Stimulated activated CD8-positive, alpha-beta memory T cell treated with anti-CD3 and anti-CD28 coated beads, Interleukin-7, amount 100 ng/mL, for 1 hour (primary cell): ENCODE measurements at places on chromosomes 3 and 15.

DNA sequence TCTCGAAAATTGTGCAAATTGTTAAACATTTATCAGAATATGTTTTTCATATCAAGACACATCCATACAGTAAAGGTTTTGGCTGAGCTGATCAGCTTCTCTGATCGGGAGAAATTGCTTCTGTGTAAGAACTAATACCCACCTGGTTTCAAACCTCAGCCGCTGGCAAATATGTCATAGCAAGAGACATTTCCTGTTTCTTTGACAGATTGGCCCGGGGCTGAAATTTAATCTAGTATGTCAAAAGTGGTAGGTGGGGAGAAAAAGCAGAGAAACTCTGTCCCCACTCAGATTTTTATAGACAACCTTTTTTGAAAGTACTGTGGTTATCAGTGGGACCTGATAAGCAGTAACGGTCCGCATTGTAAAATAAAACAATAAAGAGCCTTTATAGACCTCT is 88.8 kb upstream of the SLC24A5 start:
- no peak for DNase-seq

- no peak for DNase-seq
These were observed 774.3 kb upstream of the NR2F2 start for GRCh38 chr15:95556225-95556624.

DNA sequence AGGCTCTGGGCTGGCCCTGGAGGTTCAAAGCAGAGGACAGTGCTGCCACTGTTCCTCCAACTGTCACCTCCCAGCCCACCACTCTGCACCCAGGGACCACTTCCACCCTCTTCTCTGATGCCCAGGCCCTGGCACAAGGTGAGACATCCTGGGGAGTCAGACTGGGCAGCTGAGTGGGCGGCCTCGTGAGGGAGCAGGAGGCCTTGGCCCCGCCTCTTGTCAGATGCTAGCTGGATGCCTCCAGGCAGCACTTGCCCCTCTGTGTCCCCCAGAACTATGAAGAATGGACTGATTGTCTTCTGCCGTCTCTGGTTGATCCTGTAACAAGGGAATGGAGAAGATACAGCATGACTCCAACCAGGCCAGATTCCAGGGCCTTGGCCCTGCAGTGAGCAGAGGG is 191.0 kb upstream of the LINGO1 start:
- no peak for DNase-seq

- no peak for DNase-seq
These were observed 4.5 kb downstream of the MYO9A start for GRCh38 chr15:72113347-72114031.

GRCh38 chr15:89412905-89413411 is 78.3 kb upstream of the POLG start:
- DNase-seq = no peak

GRCh38 chr15:42171122-42171521 is 14.7 kb upstream of the PLA2G4F start:
- no peak for DNase-seq

- no peak for DNase-seq
These were observed 8.3 kb downstream of the BMF start for GRCh38 chr15:40100123-40100946.

DNA sequence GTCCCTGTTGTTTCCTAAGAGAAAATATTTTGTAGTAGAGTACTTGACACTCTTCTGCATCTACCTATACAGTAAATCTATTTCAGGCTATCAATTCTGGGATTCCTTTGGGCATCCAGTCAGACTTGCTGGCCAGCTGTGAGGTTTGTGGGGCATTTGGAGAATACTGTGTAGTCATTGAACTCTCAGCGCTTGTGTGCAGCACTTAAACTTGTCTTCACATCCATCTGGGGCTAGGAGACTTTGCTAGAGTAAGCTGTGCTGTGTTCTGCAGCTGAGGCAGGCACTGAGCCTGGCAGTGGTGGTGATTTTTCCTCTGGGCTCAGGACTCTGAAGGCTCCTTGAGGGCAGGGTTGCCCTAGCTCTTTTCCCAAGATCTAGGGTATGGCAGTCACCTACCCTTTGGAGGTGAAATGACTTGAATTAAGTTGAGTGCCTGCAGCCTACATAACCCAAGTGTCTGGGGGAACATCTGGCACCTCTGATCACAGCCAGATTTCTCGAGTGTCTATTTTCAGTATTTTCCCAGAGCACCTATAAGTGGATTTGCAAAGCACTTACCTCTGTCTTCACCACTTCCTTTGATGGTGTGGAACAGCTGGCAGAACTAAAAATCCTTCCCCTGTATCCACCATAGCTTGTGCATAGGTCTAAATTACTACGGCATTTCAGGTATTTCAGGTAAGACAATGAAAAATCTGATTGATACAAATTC is 19.3 kb downstream of the CLSTN2 start:
- DNase-seq = no peak

DNA sequence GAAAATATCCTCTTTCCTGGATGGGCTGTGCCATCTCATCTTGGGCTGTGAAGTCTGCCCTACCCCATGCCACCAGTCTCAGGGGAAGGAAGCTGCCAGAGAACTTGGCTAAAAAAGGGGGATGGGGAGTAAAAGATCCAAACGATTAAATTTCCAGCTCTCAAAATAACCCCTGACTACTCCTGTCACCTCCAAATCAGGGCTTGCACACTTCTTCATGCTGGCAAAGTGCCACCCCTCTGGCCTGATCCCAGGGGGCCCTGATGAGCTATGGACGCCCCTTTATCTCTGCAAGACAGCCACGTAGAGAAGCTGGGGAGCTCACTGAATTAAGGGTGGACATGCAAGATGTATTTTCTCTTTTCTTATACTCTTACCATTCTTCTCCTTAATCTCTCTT is 1.2 kb upstream of the MLF1 start:
- no peak for DNase-seq

GRCh38 chr3:136380530-136380929 is 130.4 kb downstream of the PCCB start:
- no peak for DNase-seq

DNA sequence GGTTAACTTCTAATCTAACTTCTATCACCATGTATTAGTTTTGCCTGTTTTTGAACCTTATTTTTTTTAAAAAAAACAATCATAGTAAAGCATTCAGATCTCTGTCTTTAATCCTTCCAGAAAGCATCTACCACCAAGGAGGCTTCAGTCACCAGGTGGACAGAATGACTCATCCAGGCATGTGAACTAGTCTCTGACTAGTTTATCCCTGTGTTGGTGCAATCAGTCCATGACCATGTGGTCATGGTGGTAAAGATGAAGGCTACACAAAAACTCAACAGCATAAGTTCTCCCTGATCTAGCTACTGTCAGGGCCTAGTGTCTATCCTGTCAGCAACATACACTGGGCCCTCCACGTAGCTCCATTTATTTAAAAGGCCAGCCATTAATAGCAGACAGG is 750.6 kb downstream of the AGBL1 start:
- DNase-seq = no peak

GRCh38 chr15:61869656-61870055 is 190.6 kb downstream of the VPS13C start:
- DNase-seq = no peak

GRCh38 chr3:189169728-189170127 is 2.0 kb upstream of the TPRG1 start:
- no peak for DNase-seq

- no peak for DNase-seq
These were observed 922 bp downstream of the ADPRH start for GRCh38 chr3:119580067-119580760.

DNA sequence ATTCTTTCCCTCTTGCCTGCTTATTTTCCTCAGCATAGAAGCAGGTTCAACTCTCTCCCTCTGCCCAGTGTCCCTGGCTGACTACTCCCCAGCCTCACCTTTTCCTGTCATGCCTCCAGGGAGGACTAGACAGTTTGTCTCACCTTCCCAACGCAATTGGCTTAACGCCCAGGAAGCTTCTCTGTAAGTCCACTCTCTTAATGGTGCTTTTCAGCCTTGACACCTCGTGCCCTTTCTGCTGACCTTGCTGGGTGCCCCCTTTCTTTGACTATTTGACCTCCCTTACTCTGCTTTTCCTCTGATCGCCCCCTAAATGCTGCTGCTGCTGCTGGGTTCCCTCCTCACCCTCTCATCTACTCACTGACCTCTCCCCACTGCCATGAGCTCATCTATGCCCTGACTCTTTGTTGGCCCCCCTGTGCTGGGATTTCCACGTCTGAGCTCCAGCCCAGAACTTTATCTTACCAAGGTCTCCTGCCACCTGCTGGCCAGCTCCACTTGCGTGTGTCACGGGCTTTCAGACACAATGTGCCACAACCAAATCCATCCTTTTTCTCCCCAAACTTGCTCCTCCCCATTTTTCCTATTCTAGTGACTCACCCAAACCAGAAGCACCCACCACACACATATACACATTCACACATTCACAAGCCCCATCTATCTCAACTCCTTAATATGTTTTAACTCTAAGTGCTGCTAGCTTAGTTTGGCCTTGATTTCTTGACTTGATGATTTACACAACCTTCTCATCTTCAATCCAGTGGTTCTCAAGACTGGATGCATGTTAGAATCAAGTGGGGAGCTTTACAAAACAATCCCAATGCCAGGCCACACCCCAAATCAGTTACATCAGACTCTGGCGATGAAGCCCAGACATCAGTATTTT is 16.6 kb downstream of the EPB42 start:
- peak; percentile 19 for DNase-seq

DNA sequence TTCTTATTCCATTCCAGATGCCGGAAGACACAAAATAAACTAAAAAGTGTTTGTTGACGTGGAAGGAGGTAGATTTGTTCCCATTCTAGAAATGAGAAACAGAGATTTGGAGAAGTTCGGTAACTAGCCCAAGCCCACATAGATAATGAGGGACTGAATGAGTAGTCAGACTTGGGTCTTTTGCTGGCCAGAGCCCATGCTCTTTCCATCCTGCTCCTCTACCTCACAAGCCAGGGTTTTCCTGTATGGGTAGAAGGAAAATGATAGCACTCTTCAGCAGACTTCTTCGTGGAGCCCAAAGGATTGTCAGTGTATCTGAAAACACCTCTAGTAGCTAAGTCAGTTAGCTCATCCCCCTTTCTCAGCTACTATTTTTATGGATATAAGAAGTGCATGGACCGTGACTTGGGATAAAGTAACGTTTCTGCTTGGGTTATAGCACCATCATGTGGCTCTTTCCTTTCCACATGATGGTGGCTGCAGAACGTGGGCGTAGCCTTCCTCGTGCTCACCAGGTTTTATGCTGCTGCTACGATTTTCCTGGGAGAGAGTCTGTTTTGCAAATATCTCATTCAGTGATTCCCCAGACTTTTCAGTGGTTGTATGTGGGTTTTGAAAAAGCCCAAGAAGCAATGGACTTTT is 84.6 kb downstream of the DGKG start:
- no peak for DNase-seq

- DNase-seq = no peak
These were observed 8.2 kb upstream of the PSTPIP1 start for GRCh38 chr15:76986743-76987142.

- no peak for DNase-seq
These were observed 14.4 kb upstream of the CDC25A start for GRCh38 chr3:48202632-48203031.

DNA sequence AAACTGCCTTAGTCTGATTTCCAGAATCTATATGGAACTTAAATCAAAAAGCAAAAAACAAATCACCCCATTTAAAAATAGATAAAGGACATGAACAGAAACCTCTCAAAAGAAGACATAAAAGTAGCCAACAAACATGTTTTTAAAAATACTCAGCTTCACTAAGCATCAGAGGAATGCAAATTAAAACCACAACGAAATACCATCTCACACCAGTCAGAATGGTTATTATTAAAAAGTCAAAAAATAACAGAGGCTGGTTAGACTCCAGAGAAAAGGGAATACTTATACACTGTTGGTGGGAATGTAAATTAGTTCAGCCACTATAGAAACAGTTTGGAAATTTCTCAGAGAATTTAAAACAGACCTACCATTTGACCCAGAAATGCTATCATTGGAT is 367.9 kb downstream of the ZIC4 start:
- no peak for DNase-seq

GRCh38 chr15:65338823-65339222 is 34.3 kb downstream of the RNU5B-1 start:
- no peak for DNase-seq

DNA sequence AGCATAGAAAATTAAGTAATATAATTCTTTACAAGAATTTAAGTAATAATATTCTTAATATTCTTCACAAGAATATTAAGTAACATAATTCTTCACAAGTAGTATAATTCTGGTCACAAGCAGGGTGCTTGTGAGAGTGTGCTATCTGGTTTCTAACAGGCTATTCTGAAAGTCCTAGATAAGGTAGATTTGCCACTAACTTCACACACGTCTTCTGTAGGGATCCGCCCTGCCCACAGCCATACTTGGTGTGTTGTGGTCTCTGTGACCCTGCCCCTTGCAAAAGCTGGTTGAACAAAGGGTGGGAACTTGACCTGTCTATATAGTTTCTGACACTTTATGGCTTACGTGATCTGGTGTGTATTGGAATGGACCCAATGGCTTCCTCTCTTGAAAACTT is 253.4 kb upstream of the MDFIC2 start:
- no peak for DNase-seq

- DNase-seq = no peak
These were observed 28.4 kb downstream of the SMAD6 start for GRCh38 chr15:66730168-66731021.

DNA sequence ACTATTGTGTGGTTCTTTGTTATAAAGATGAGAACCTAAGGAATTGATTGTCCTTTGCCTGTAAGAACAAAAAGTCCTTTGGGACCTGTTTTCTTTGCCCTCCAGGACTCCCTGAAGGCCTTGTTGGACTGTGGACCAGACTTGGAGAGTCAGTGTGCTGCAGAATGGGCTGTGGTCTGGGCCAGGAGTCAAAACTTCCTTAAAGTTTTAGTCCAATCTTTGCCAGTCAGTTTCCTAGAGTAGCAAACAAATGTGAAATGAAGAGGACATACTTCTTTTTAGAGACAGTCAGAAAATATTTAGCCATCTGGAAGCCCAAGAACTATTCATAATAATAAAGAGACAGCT is 45.4 kb downstream of the PDE8A start:
- DNase-seq = no peak

- DNase-seq = no peak
These were observed 329.5 kb upstream of the AZI2 start for GRCh38 chr3:28678086-28678485.

DNA sequence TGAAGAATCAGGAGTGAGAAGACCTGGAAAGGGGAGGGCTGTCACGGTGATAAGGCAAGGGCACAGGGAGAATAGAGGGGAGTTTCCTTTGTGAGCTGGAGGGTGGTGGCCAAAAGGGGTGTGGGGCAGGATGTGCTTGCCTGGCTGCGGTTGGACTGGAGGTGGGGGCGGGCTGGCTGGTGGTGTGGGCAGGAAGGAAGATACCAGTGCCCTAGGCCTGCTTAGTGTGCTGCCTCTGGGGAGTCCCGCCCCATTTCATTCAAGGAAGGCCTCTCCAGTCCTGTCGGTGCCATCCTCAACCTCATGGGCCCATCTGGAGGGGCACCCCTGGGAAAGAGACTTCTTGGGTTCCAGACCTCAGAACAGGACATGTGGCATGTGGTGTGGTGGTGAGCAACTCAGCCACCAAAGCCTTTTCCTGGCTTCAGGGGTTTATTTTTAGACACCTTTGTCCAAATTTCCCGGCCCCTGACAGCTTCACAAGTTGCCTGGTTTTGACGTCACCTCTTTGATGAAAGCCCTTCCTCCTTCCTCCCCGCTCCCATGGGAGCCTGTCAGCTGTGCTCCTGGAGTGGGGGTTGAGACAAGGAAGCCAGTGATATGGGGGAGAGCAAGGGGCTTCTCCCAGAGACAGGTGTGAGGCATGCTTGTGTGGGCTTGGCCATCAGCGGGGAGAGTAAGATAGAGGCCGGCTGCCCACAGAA is 15.6 kb downstream of the TEX264 start:
- DNase-seq = peak; percentile 64
